NCI-H2171 treated with DMSO at 0.1 percent for 48 hours (cell line): ENCODE measurements at places on chromosomes 11 and 22.

DNA sequence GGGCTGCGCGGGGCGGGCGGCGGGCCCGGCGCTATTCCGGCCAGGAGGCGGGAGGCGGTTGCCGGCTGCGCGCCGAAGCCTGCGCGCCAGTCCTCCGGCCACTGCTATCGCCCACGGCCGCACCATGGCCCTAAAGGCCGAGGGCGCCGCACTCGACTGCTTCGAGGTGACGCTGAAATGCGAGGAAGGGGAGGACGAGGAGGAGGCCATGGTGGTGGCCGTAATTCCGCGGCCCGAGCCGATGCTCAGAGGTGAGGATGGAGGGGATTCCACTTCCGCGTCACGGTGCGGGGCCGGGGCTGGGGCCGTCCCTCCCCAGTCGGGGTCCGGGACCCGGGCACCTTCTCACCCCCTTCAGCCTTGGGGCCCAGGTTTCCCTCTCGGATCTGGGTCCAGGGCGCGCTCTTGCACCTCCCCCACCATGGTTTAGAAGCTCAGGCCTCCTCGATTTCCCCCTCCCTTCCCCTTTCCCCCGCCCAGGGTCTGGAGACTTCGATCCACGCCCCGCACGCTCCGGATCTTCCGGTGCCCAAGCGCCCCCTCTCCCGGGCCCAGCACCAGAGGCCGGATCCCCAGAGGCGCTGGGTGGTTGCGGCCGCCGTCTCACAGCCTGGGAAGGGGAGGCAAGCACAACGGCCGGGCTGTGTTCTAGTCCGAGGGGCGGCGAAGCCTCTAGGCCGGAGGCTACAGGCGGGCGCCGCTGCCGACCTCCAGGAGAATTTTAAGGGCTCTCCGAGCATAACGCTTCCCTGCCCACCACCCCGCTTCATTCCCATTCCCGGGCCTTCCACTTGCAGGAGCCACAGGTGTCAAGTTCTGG lies 517 bp downstream of the SPINDOC start:
- peak; percentile 39 for DNase-seq

- DNase-seq, result no peak
Observed at GRCh38 chr11:126589492-126589803, 234.0 kb downstream of the ST3GAL4 start.

DNA sequence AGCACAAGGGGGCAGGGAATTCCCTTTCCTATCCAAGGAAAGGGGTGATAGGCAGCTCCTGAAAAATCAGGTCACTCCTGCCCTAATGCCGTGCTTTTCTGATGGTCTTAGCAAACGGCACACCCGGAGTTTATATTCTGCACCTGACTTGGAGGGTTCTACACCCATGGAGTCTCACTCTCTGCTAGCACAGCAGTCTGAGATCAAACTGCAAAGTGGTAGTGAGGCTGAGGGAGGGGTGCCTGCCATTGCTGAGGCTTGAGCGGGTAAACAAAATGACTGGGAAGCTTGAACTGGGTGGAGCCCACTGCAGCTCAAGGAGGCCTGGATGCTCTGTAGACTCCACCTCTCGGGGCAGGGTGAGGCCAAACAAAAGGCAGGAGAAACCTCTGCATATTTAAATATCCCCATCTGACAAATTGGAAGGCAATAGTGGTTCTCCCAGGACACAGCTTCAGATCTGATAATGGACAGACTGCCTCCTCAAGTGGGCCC lies 194.7 kb downstream of the OR4A47 start:
- DNase-seq, result no peak

DNA sequence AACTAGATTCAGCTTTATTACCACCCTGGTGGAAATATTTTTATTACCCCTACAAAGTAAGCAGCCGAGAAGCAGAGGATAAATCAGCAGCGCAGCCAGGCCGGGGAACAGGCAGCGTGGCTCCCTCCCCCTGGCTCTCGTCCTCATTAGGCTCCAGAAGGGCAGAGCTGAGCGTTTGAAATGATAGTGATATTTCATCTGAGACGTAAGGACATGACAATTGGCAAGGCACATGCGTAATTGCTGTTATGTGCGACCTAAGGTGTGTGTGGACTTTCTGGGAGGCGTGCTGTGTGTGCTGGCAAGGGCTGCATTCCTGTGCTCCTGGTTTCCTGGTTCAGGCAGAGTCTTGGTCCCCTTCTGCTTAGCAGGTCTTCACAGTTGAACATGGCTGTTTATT lies 247.8 kb downstream of the TBC1D22A start:
- DNase-seq, result no peak

DNA sequence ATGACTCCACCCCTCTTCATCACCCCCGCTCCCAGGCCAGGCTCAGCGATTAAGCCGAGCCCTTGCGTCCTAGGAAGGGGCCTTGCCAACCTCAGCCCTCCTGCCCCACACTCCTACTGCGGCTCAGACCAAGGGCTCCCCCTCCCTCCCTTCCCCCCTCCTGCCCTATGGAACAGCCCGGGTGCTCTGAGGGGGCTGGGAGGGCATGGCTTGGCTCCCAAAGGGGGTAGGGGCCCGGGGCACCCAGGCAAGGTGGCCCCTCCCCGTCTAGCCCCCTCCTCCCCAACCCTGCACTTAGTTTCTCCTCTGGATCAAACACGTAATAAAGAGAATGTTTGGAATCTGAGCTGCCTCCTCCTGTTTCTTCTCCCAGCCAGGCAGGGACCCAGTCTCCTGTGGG lies 6.3 kb downstream of the RCOR2 start:
- no peak for DNase-seq

GRCh38 chr22:35643991-35644390 lies 4.3 kb upstream of the APOL6 start:
- DNase-seq, result no peak
